ENCODE measurements at places on chromosomes 11 and 22.

DNA sequence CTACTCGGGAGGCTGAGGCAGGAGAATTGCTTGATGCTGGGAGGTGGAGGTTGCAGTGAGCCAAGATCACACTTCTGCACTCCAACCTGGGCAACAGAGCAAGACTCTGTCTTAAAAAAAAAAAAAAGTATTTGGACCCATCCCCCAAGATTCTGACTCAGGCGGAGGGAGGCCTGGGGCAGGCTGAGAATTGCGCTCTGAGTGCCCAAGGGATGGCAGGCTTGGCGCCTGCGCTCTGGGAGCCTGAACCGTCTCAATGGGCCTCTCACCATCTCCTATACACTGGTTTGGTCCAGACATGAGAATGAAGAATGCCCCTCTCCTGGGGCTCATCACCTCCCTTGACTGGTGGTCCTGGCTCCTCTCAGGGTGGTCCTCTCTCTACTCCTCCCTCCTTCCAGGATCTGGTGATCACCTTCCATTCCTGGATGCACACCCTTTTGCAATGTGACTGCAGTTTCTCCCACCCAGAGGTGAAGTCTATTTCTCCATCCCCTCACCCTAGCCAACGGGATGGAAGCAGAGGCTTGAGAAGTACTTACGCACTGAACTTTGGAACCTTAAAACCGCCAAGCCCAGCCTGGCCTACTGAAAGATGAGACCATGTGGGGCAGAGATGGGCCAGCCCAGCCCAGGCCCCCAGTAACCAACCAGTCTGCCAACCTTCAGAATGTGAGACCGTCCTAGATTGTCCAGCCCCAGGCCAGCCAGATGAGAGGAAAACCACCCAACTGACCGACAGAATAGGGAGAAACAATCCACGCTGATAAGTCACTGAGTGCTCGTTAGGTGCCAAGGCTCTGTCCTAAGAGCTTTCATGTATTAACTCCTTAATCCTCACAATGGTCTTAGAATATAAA is 4.9 kb downstream of the POLR3H start:
- no peak for DNase-seq

DNA sequence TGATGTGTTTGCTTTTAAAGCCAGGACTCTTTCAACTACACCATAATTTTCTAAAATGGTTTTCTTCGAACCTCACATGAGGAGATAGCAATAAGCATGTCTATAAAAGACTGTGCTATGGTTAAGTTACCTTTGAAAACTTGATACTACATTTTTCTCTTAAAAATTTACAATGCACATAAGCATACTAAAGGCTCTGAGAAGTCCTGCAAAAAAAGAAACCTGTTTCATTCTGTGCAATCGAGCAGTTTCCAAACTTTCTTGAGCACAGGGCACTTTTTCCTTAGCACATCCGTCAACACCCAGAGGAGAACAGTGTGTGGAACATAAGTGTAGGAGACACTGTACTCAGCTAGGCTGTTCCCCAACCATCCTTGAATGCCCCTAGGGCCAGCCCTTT is 144.1 kb upstream of the ARHGAP20 start:
- DNase-seq, result no peak

GRCh38 chr11:102560555-102561011 is 30.0 kb upstream of the MMP7 start:
- DNase-seq, result no peak

GRCh38 chr11:77111277-77111676 is 8.6 kb downstream of the OMP start:
- no peak for DNase-seq

DNA sequence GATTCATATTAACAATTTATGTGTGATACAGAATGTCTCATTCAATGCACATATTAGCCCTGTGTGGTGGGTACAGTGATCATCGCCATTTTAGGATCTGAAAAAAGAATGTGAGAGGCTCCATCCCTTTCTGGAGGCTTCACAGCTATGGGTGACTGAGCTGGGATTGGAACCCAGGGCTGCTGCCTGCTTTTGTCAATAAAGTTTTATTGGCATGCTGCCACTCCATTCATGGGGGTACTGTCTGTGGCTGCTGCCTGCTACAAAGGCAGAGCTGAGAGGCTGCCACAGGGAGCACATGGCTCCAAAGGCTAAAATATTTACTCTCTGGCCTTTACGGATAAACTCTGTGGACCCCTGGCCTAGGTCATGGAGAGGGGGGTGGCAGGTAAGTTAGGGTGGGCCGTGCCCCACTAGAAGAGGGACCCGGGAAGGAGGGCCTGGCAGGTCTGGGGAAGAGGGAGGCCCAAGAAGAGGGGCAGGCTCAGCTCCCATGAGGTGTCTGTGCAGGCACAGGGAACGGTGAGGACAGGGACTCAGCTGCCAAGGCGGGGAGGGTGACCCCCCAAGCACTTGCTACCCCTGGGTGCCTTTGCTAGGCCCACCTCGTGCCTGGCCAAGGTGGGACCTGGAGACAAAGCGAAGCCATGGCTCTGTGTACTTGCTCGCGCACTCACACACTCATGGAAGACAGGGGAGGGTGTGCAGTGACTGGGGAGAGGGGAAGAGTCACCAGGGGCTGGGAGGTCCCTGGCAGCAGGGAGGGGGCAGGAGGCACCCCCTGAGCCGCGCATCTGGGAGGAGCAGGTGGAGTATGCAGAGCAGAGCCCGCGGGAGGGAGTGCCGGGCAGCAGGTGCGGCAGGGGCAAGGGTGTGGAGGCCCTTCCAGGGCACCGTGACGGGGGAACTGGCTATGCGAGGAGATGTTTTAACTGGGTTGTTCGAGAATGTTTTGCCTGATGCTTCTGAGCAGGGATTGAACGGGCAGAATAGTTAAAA is 335.3 kb downstream of the CTTN start:
- peak; percentile 21 for DNase-seq

DNA sequence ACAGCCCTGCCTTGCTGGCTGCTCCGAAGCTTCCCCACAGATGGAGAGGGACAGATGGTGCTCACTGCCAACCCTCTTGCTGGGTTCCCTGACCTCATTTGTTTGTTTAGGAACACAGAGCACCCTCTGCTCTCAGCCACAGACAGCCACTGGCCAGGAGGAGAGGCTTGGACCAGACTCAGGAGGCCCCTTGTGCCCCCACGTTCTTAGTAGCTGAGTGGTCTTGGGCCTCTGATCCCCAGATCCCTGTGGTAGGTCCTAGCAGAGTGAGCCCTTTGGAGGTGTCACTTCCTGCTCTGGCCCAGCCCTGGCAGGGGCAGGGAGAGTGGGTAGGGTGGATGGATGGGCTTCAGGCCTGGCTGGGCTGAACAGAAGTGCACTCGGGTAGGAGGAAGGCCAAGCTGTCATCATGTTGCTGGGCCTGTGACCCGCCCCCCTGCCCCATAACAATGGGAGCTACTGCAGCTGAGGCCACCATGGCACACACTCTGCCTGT is 84.0 kb downstream of the DHCR7 start:
- no peak for DNase-seq

GRCh38 chr11:130601141-130601540 is 152.7 kb downstream of the ADAMTS15 start:
- no peak for DNase-seq

- peak; percentile 70 for DNase-seq
Observed at GRCh38 chr11:16611926-16612565, 126.4 kb upstream of the C11orf58 start.

- no peak for DNase-seq
Observed at GRCh38 chr22:33757802-33758483, 162.3 kb downstream of the LARGE1 start.

DNA sequence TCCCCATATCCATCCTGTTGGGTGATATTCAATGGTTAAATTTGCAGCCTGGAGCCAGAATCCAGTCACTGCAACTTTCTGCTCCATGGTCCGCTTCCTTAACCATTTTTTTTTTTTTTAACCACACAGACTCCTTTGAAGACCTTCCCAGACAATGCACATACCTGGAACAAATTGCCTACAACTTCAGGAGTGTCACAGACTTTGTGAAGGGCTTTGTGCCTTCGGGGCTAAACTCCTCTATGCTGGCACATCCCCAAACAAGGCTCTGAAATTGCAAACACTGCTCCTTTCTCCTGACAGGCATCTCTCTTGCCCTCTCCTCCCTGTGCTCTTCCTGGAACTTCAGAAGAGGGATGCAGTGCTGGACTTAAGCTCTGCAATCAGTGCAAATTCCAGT is 40.6 kb downstream of the TENM4 start:
- no peak for DNase-seq

DNA sequence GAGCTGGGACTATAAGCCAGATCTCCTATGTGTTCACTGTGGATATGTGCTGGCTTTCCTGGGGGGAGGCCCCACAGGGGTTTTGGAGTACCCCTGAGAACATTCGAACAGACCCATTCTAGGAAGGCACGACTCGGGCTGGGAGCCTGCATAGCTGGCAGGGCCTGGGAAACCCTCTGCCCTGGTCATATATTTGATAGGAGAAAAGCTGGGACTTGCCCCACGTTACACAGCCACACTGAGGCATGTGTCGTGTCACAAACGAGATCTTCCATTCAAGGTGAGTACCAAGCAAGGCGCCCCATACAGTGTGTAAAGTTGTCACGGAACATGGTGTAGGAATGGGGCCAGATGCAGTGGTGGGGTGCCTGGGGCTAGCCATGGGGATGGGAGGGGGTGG is 11.2 kb downstream of the MYO7A start:
- no peak for DNase-seq

DNA sequence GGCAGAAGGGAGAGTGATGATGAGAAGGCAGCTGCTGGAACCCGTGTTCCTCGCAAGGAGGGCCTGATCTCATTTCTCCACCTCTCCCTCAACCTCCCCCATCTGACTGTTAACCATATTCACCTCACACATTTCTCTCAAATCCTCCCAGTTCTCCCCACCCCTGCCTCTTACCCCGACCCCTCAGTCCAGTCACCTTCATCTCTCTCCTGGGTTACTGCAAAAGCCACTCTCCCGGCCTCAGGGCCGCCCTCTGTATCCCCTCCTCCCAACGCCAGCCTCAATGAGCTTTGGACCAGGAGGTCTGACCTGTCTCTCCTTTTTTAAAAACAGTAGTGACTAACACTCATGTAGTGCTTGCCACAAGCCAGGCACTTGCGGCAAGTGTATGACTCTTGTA is 29.5 kb upstream of the LMO1 start:
- DNase-seq, result no peak

DNA sequence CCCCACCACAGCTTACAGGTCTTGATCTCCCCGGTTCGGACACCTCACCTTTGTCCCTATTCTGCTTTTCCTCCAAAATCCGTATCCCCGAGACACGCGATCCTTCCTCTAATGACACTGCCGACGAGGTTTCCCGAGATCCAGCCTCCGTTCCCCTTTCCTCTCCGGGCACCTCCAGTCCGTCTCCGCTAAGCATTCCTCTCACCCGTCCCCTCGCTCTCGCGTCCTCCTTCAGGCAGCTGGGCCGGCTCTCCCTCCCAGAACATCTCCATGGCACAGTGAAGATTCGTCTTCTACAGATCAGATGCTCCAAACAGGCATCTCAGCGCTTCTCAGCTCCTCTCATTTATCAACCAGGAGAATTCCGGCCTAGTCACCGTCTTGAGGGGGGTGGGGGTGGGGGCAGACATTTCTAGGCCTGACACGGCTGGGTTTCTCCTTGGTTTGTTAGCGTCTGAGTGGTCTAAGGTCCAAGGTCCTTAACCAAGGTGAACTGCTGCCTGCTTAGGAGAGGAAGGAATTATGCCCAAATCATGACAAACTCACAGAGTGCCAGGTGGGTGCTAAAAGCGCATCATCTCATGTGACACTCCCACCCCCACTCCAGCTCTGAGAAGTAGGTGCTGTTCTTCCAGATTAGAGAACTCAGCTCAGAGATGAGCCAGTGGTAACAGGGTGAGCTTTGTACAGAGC is at the start of gene SPTBN2:
TSS of gene SPTBN2 (minus strand) at position 524 of the 693 bp plus-strand sequence. CDS start 7,976 bp downstream, outside the sequence.
- DNase-seq, result peak; percentile 32

GRCh38 chr11:76901144-76901543 is 40.4 kb downstream of the ACER3 start:
- no peak for DNase-seq

GRCh38 chr11:126464796-126465195 is 109.3 kb downstream of the ST3GAL4 start:
- no peak for DNase-seq

DNA sequence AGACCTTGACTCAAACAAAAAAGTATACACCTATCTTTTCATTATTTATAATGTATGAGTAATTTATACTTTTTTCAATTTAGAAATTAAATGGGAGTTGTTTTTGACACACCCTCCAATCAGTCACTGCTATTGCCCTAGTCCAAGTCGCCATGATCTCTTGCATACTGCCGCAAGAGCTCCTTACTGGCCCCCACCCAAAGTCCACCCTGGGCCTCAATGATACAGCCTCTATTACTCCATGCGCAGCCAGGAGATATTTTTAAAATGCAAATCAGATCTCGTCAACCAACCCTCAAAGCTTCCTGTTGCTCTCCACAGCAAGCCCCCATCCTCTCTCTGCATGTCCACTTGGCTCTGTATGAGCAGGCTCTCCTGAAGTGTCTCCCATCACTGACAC is 12.8 kb upstream of the LMO1 start:
- DNase-seq, result no peak

DNA sequence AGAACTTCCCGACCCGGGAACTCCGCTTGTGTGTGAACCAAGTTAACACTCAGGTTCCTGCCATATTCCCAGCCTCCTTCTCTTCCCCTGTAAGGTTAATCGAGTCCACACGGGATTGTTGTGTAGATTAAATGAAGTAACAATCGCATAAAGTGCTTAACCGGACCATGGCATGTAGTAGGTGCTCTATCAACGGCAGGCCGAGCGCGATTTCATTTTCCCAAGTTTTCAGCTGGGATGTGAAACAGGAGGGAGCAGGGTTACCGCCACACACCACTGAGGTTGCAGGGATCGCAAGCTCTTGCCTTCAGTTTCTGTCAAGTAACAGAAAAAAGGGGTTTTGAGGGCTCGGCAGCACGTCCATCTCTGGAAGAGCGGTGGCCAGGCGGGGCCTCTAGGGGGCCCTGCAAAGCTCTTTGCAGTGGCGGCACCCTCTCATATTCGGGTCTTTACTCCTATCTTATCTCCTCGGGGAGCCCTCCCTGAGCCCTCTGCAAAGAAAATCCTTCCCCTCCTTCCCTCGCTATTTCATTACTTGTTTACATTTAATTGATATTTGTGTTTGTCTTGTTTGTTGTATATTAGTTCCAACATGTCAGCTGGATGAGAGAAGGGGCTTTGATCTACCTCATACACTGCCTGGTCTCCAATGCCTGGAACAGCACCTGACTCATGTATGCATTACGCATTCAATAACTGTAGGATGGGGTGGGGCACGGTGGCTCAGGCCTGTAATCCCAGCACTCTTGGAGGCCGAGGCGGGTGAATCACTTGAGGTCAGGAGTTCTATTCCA is 816 bp upstream of the PLEKHA7 start:
- DNase-seq, result peak; percentile 89

GRCh38 chr11:35045236-35045820 is 93.6 kb upstream of the CD44 start:
- no peak for DNase-seq

GRCh38 chr11:33935461-33936456 is 43.9 kb upstream of the LMO2 start:
- DNase-seq, result no peak

- DNase-seq, result no peak
Observed at GRCh38 chr11:78660471-78660870, 85.8 kb upstream of the NARS2 start.

- DNase-seq, result peak; percentile 48
Observed at GRCh38 chr11:64233913-64234586, at the start of gene VEGFB. VEGFB (plus strand) TSS chr11:64234584; CDS start chr11:64234834, 250 bp downstream.

- no peak for DNase-seq
Observed at GRCh38 chr11:61011229-61011870, 39.9 kb downstream of the CD6 start.
